ENCODE measurements at places on chromosomes 7 and 10.

GRCh38 chr7:98034081-98035035 is 44.4 kb upstream of the OCM2 start:
- no peak for DNase-seq

GRCh38 chr10:66586897-66587679 is 338.7 kb upstream of the LRRTM3 start:
- DNase-seq: no peak

DNA sequence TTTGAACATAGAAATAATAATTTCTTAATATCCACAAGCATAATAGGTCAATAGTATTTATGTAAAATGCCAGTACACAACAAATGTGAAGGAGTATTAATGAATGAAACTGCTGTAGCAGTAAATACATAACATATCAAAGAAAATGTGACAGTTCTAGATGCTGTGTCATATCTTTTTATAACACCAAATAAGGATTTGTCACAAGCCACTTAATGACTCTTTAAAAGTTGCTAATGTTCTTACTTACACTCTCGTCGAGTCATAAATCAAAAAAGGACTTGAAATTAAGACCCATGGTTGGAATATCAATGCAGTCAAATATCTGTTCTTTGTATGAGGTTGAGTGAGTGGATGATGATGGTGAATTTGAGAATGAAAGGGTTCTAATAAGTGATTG is 96.6 kb downstream of the CELF2 start:
- no peak for DNase-seq

DNA sequence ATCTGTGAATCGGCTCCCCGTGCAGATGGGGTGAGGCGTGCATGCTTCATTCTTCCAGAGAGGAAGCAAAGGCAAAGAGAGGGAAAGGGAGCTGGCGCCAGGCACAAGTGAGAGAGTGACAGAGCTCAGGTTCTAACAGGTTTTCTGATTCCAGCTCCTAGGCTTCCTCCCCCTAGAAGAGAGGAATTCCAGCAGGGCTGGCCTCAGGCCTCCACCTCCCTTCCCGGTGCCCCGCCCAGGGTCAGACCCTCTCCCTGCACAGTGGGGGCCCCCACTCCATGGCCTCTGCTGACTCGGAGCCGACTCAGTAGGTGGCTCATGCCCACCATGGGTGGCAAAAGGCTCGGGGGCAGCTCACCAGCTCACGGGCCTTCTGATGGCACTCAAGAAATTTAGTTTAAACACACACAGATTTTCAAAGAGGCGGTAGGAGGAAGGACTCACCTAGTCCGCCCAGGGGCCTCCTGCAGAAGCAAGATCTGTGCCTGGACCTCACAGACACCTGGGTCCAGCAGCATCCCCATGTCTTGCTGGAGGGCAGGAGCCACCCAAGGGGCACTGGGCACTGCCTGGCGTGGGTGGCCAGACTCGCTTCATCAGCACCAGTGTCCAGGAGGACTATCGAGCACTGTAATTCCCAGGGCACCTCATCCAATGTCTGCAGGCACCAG is 183.5 kb downstream of the MAD1L1 start:
- peak; percentile 33 for DNase-seq

GRCh38 chr10:130138479-130138866 is 2.3 kb downstream of the GLRX3 start:
- no peak for DNase-seq

DNA sequence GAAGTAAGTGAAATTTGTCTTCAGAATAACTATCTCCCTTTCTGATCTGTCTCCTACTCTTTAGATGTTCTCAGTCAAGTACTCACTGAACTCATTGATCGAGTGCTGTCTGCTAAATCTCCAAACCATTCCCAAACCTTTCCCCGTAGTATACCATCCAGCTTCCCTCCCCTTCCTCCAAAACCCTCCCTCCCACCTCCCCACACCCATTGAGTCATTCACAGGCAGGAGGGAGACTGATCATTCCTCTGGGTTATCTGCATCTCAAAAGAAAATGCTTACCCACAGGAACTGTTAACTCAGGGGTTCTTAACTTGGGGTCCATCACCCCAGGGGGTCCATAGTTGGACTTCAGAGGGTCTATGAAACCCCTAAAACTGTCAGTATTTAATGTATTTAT is 37.4 kb downstream of the GOT1 start:
- no peak for DNase-seq

- no peak for DNase-seq
Observed at GRCh38 chr7:1004018-1004852, 21.3 kb downstream of the CYP2W1 start.

DNA sequence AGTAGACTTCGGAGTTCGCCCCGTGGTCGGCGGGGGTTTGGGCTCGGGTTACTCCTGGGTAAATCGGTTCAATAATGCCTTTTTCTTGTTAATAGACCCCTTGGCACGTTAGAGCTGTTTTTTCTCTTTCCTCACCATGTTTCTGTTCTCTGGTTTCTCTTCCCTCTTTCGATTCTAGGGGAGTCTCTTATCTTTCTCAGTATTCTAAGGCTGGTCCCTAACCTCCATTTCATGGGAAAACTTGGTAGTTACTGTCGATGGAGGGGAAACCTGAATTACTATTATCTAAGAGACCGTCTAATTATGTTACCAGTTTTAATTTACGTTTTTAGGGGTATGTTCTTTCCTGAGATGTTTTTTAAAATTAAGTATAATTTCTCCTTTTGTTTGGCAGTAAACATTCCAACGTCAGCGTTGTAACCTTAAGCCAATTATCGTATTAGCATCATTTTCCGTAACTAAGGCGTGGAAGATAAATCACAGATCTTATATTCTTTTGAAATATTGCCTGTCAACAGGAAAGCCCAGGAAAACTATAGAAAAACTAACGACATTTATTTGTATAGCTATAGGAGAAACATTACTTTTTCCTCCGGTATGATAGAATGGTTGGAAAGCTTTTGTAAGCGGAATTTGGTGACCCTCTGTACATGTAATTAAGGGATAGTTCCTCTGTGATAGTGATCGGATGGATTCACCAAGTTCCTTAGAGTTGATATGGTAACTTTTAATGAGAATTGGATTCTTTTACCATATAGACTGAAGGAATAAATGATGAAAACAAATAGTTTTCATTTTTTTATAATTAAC is 847 bp downstream of the BTAF1 start:
- DNase-seq: no peak

DNA sequence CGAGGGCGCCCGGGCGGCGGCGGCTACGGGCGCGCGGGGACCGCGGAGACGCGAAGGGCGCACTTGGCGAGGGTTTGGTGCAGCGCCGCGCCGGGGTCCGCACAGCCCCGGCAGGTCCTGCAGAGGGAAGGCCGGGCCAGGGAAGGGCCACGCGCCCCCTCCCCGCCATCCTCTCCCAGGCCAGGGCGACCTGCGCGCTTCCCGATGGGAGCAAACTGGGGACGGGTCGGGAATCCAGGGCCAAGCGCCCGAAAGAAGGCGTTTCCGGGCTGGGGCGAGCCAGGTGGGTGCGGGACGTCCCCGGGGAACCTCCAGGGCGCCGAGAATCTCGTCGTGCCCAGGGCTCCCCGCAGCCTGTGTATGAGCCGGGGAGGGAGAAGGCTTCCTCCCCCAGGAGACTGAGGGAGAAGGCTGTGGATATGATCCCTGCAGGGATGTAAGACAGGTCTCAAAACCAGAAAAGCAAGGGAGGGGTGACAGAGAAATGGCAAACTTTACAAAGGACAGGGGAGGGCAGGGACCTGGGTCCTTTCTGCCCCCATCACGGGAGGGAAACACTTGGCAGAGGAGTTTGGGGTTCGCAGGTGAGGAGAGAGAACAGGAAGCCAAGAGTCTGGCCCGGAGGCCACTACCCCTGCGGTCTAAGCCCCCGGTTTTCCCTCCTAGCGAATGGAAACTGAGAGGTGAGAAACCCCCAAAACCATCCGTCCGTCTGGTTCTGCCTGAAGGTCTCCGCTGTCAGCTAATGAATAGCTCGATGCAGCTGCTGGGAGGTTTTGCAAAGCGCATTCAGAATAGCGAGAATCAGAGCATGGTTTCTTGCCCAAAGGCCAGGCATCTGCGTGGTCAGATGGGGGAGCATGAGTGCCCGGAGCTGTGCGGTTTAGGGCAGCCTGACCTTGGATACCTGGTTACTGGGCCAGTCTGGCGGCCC is 674 bp downstream of the AMZ1 start:
- DNase-seq: no peak

GRCh38 chr7:90674625-90675024 is 78.5 kb downstream of the CDK14 start:
- no peak for DNase-seq

- DNase-seq: no peak
Observed at GRCh38 chr10:75761289-75761688, 329.9 kb downstream of the LRMDA start.

GRCh38 chr7:13628239-13629001 is 361.0 kb downstream of the ETV1 start:
- DNase-seq: no peak

DNA sequence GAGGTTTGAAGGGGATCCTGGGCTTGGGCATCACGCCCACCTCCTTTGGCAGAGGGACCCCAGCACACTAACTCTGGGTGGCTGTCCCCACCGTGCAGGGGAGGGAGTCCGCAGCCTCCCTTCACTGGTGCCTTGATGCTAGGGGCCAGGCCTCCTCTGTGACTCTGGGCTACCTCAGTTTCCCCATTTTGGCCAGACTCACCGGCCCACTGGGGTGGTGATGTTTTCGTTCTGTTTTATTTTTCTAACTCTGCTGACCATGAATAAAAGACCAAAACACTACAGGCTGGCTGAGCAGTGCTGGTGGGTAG is 503 bp upstream of the TRIP6 start:
- DNase-seq: no peak

- DNase-seq: no peak
Observed at GRCh38 chr10:50289196-50289595, 37.9 kb upstream of the ASAH2 start.

- DNase-seq: no peak
Observed at GRCh38 chr10:52701647-52702046, 70.9 kb downstream of the MBL2 start.

- DNase-seq: no peak
Observed at GRCh38 chr10:1475771-1476454, 261.4 kb downstream of the ADARB2 start.

GRCh38 chr10:10821926-10822325 is 195.7 kb upstream of the CELF2 start:
- no peak for DNase-seq

DNA sequence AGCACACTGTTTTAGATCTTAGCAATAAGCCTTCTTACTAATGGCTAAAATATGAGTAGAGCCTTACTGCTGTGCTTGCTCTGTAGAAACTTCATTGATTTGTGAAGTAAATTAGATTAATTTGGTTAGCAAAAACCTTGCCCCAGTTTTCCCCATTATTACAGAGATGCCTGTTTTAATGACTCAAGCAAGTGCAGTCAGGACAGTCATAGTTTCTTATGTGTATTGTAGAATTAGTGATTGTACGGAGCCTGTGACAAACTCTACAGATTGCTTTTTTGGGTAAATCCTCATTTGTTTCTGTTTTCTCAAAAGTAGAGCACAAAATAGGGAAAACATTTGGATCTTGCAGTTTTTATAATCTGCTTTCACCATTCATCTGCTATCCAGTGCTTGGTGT is 7.0 kb downstream of the TAX1BP1 start:
- no peak for DNase-seq

GRCh38 chr7:1555813-1556543 is at the start of gene TMEM184A:
Gene TMEM184A (minus strand): TSS chr7:1556205. CDS start chr7:1555484, 721 bp downstream.
- DNase-seq: no peak

- no peak for DNase-seq
Observed at GRCh38 chr7:150901160-150902035, 49.1 kb downstream of the AOC1 start.

GRCh38 chr10:51217505-51217904 is 143.2 kb downstream of the PRKG1 start:
- no peak for DNase-seq

DNA sequence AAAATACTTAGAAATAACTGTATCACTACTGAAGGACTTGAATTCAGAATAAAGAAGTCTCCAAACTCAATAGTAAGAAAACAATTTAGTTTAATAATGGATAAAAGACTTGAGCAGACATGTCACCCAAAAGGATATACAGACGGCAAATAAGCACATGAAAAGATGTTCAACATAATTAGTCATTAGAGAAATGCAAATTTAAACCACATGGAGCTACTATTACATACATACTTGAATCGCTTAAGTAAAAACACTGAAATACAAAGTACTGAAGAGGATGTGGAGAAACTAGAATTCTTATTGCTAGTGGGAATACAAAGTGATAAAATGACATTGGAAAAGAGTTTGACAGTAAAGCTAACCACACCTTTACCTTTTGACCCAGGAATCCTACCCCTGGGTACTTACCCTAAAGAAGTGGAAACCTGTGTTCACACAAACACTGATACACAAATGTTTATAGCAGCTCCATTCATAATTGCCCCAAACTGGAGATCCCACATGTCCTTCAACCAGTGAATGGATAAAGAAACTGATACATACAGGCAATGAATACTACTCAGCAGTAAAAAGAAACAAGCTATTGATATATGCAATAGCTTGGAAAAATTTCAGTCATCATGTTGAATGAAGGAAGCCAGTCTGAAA is 54.3 kb upstream of the NFKB2 start:
- no peak for DNase-seq

- no peak for DNase-seq
Observed at GRCh38 chr7:94222516-94222915, 172.2 kb upstream of the COL1A2 start.

DNA sequence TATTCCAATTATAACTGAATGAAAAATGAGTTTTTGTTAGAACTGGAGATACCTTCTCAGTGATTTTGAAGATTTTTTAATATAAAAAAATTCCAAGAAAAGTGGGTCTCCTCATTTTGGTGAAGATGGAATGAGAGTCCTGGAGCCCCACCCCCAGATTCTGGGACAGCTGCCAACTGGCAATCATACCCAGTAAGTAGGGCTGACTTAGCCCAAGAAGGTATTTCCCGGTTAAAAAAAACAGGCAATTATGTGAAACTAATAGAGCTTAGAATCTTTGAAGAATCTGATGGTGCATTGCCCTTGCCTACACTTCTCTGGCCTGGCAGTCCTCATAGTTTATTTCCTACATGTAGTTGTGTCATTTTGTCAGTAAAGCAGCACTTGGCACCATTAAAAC is 52.8 kb upstream of the VWDE start:
- DNase-seq: no peak

DNA sequence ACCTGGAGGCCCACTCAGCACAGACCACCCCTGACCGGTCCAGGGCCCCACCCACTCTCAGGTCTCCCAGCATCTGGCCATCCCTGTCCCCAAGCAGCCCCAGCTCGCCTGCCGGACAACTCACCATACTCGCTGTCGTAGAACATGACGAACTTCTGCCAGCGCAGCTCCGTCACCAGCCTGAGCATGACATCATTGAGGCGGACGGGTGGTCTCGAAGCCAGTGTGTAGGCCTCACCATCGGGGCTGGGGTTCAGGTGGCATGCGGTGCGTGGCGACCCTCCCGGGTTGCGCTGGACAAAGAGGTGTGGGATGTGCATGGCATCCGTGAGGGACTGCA is 160.4 kb downstream of the GRID1 start:
- DNase-seq: no peak

Data from sciatic nerve (tissue), 2 donors.